ENCODE measurements at places on chromosomes 7 and 10. TPM values are rescaled to one million over a fixed set of nuclear protein-coding genes. Genes with fewer than 3 reads are reported as not detected.

The ZNF727 gene
- total RNA-seq: not detected

The ABCB4 gene
- total RNA-seq: 0.30 TPM

The SH2B2 gene
- 4.7 TPM for total RNA-seq

The AKR1C4 gene
- total RNA-seq: not detected

The PRPS1L1 gene
- total RNA-seq: not detected

The ACTL6B gene
- total RNA-seq: not detected

The SPDYE2 gene
- not detected for total RNA-seq

The HMX3 gene
- not detected for total RNA-seq

The ACTR3C gene
- 1.2 TPM for total RNA-seq

The NUTM2D gene
- 1.2 TPM for total RNA-seq
